ENCODE measurements at places on chromosomes 5 and 9.

GRCh38 chr9:89175828-89176261 lies 2.8 kb downstream of the SHC3 start:
- peak; percentile 43 for DNase-seq

DNA sequence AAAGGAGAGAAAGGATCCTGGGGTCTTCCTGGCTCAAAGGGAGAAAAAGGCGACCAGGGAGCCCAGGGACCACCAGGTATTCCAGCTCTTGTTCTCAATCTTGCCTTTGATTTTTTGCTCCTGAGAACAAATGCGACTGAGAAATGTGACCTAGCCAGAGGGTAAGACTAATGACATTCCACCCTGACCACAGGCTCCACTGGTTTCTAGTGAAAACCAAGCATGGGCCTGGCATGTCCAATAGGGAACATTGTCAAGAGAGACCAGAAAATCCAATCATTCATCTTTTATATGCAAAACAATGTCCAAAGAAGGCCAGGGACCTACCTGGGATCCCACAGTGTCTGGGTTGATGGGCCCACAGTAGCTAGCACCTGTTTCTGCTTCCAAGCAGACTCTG lies 50.3 kb upstream of the TGFBR1 start:
- DNase-seq: no peak

GRCh38 chr5:28737682-28738081 lies 1699.3 kb upstream of the CDH9 start:
- DNase-seq: no peak

GRCh38 chr9:77502568-77502967 lies 145.6 kb downstream of the GNA14 start:
- no peak for DNase-seq

DNA sequence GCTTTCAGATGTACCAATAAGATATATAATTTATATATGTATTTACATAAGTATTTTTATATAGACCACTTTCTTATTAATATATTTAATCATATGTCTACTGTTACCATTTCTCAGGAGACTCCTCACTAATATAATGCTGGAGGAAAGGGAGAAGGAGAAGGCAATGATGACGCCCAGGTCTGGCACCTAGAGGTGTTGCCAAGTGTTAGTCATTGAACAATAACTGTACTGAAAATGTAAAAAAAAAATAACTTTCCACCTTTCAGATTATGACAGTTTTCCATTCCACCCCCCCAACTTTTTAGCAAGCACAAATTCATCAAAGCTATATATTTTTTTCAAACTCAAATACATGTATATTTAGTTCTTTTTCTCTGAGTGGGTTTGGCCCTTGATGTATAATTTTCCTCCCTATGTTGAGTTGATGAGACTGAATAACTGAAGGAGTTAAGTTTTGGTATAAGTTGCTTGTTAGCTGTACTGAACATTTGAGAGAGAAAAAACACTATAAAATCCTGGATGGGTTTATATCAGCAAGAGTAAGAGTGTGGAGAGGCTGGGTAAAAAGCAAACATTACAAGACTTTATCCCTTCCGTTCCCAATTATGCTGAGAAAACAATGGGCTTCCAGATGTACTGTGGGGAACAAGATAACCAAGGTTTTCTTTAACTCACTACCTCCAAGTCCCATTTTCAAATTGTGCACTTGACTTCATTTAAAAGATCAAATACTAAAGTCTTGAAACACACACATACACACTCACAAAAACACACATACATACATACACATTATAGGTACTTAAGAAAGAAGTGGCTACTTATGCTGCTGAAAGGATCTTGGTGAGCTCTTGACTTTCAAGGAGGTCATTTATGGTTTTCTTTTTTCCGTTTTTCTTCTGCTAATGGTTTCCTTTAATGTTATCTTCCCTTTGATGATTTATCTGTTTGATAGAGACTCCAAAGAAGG lies 142.8 kb upstream of the IFNE start:
- DNase-seq: no peak

DNA sequence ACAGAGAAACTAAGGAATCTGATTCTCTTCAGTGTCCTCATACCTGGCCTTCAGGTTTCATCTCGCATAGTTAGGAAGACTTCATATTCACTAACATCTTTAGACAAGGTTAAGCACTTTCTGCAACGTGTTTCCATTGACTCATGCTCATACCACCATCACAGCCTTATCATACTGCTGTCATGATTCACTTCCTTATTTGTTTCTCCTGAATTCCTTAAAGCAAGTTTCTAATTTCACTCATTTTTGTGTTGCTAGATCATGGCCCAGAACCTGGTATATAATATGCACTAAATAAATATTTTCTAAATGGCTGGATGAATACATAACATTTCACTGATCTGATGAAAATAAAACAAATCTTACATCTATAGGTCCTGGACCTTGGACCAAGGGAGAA lies 472.9 kb downstream of the PRELID2 start:
- no peak for DNase-seq

Data from BE2C (cell line).